ENCODE measurements at places on chromosomes 6 and 20.
A peak's percentile ranks its signal among the peaks of the same experiment; 100 is the strongest.

- DNase-seq = no peak
Measured at GRCh38 chr6:160276126-160276525, 17.5 kb upstream of the SLC22A2 start.

GRCh38 chr20:16714751-16715150 is 15.1 kb upstream of the SNRPB2 start:
- no peak for DNase-seq

GRCh38 chr6:135188718-135189117 is 7.6 kb downstream of the MYB start:
- no peak for DNase-seq

- no peak for DNase-seq
Measured at GRCh38 chr6:85640821-85641220, 1.9 kb downstream of the SYNCRIP start.

DNA sequence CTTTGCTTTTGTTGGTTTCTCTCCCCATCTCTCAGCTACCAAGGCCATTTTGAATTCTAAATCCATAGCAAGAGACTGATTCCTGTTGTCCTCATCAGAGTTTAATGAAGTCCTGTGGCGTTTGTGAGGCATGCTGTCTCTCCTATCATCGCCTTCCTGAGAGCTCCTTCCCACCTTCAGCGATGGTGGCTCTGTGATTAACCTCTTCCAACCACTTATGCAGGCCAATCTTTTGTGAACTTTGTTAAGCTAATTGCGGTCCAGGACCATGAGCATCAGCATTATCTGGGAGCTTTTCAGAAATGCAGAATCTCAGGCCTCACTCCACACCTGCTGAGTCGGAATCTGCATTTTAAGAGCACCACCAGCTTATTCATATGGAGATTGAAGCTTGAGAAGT is 272.5 kb upstream of the CDYL start:
- DNase-seq = no peak

- DNase-seq = no peak
Measured at GRCh38 chr6:5287205-5287965, 26.1 kb downstream of the FARS2 start.

- no peak for DNase-seq
Measured at GRCh38 chr6:100704961-100705360, 176.2 kb downstream of the ASCC3 start.

DNA sequence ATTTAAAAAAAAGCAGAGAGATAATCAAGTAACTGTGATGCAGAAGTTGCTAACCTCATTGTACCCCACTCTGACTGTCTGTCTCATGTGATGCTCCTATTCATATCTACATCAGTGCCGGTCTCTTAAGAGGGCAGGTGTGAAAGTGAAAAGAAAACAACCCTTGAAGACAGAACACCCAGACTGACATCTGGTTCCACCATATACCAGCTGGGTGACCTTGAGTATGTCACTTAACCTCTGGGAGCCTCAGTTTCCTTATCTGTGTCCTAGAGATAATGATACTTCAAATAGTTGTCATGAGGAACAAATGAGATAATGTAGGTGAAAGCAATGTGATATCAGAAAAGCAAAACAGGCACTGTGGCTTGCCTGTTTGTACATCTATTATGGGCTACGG is 426.8 kb upstream of the SOX4 start:
- DNase-seq = no peak

DNA sequence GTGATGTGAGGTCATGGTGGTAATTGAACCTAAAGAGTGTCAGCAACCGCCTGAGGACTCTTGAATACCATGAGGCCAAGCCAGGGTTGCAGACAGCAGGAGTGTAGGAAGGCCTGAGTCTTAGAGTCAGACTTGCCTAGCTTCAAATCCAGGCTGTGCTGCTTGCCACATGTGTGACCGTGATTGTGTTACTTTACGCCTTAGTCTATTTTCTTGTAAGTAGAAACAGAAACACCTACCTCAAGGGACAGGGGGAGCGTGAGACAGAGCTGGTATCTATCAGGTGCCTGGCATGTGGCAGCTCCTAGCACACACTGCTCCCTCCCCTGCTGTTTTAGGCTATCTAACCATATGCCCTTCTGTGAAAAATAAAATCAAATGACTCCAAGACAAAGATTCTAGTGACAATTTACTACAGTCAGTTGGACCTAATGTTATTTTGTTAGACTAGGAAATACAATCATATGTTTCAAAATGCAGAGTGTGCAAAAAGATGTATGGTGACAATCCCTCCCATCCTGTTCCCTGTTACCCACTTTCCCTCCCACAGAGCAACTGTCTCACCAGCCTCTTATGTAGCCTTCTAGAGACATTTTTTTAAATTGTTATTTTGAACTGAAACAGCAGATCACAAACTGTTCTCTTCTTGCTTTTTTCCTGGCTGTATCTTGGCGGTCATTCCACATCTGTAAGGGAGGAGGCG is 21.7 kb downstream of the TAF8 start:
- no peak for DNase-seq

DNA sequence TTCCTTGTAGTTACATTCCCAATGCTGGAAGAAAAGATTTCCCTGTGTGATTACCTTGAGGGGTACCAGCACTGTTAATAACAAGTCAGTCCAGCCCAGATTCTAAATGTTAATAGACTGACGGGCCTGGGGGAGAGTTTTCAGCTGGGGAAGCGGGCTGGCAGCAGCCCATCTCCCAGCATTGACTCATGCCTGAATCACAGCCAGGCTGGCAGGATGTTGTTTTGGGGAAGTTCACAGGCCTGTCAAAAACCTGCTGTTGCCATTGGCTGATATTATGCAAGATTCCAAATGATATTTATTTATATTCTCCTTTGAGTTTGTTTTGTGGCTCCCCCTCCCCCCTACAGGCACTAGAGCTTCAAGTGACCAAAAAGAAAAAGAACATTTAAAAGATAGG is 213.9 kb upstream of the CNR1 start:
- no peak for DNase-seq

- no peak for DNase-seq
Measured at GRCh38 chr6:137488150-137489045, 5.8 kb downstream of the OLIG3 start.

GRCh38 chr20:23142162-23143050 is 56.3 kb upstream of the CD93 start:
- DNase-seq = no peak

GRCh38 chr6:80343511-80343910 is 237.0 kb downstream of the BCKDHB start:
- DNase-seq = no peak

- no peak for DNase-seq
Measured at GRCh38 chr20:63082939-63083735, 76.4 kb upstream of the BHLHE23 start.

DNA sequence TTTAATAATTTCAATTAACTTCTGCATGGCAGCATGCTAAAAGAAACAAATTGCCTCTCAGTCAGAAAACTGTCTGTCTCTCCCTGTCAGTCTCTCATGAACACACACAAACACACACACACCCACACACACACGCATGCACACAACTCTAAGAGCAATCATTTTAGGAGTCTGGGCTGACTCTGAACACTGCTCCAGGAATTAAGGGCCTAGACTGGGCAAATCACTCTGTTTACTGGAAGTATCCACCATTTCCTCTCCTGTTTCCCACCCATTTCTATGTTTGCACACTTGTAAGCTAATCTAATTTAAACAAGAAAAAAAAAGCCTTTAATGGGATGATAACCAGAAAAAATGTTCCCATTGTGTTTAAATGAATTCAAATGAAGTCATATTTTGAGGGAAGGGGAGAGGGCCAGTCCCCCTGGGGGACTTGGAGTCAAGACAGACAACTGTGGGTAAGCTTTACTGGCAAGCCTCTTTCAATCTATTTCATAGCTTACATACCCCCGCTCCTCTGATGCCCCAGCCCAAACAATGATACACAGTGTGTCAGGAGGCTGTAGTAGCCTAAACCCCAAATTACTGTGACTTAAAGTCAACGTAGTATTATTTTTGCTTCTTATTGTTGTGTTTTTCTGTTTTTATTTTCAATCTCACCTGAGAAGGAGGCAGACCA is 447.8 kb upstream of the FLRT3 start:
- no peak for DNase-seq

GRCh38 chr20:20744170-20744725 is 31.8 kb upstream of the RALGAPA2 start:
- DNase-seq = no peak

- DNase-seq = no peak
Measured at GRCh38 chr20:47620808-47621805, 119.4 kb downstream of the NCOA3 start.

DNA sequence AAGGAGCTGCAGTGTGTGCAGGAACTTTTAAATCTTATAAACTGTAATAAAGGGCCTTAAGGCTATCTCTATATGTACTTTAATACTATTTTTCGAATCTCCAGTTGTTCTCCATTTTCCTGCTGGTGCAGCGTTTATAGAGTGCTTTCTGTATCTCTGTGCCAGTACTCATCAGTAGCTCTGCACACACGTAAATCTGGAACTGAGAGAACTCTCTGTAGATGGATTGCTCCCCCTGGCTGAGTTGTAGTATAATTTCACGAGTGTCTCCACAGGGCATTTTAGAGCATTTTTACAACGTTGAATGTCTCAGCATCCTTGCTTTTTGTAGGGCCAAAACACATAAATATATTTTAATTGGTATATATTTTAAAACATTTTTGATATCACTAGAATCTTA is 256.5 kb downstream of the TRDN start:
- DNase-seq = no peak

DNA sequence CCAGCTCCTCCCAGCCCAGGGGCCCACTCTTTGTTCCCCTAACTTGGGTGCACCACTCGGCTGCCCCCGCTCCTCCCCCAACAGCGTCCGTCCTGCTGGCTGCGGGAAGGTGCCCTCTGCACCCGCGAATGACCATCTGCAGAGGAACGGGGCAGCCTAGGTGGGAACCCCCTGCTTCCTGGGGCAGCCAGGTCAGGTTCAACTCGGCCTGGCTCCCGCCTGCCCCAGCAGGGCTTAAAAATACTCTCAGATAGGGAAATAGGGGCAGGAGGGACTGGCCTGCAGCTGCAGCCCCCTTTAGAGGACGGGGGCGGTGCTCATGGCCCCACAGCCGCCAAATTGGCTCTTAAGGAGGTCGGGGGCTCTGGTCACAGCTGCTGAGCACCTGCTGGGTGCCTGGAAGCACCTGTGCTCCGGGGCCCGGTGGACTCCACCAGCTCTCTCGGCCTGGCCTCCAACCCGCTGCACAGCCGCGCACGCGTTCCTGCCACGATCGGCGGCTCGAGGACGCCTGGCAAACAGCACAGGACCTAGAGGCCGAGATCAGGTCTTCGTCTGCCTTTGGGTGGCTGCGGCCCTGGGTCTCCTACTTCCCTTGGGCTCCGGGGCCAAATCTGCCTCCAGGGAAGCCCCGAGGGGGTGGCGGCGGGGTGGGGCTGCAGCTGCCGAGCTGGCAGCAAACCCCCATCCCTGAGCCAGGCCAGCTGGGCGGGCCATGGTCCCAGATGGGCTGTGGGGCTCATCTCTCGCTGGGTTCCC is 700 bp upstream of the LAMA5 start:
- no peak for DNase-seq

DNA sequence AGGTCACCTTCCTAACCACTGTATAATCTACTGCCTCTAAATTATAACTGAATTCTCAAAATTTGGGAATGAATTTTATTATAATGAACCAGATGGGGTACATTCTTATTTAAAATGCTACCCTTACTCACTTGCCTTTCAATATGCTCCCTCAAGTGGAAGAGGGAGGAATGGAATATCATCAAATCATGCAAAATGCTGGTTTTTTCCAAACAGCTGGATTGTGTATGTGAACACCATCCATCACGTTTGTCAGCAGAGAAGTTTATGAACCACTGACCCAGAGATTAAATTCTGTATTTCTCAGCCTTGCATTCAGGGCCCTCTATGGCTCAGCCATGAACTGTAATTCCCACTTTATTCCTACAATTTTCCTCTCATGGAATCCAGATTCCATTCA is 40.5 kb downstream of the CBLN4 start:
- DNase-seq = no peak

- DNase-seq = peak; percentile 4
Measured at GRCh38 chr6:112286010-112286409, 31.6 kb upstream of the LAMA4 start.

- peak; percentile 19 for DNase-seq
Measured at GRCh38 chr20:62685781-62686555, 22.7 kb upstream of the NTSR1 start.

DNA sequence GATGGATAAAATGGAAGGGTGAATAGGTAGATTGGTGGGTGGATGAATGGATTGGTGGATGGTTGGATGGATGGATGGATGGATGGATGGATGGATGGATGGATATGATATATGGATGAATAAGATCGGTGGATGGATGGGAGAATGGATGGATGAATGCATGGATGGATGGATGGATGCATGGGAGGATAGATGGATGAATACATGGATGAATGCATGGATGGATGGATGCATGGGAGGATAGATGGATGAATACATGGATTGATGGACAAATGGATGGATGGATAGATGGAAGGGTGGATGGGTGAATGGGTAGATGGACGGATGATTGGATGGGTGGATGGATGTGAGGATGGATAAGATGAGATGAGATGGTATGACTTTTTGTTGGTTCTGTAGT is 95.7 kb upstream of the DUSP22 start:
- DNase-seq = no peak

GRCh38 chr6:75280131-75280855 is 4.3 kb downstream of the TMEM30A start:
- DNase-seq = no peak

DNA sequence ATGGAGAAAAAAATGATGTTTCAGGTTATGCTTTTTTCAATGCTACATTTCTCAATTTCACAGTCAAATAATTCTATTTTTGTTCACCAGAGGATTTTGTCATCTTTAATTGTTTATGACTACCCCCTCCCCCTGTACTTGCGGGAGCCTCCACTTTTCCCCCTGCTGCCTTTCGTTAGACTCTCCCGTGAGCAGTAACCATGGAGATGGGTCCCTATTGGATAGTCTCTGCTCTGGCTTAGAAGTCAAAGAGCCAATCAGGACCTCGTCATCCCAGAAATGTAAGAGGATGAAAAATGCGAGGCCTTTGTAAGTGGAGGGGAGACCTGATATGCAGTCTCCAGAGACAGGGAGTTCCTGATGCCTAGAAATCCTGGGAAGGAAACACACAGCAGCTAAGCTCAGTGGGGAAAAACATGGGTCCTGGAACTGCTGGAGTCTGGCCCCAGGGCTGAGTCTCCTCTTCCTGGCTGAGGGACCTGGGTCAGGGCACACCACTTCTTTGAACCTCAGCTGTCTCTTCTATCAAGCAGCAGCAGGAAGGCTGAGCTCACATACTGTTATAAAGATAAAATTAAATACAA is 298.7 kb downstream of the TSHZ2 start:
- DNase-seq = no peak

- no peak for DNase-seq
Measured at GRCh38 chr6:114249522-114249921, 93.3 kb downstream of the HS3ST5 start.

DNA sequence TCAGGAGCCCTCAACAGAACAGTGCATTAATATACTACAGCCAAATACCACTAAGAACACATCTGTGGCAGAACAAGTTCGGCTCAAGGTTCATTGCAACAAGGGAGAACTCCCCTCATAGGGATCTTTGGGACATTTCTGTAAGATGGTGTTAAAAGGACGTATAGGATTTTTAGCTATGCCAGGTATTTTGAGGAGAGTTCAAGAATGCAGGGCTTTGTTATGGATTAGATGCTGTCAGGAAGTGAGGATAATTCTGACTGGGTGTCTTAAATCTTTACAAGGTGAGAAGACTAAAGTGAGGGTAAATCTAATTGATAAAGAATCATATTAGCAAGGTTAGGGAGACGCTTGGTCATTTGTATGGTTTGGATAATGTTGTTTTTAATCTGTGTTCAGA is 83.7 kb upstream of the AHI1 start:
- DNase-seq = no peak

GRCh38 chr20:8194721-8195120 is 62.7 kb downstream of the PLCB1 start:
- no peak for DNase-seq
